ENCODE measurements at places on chromosomes 5 and 9.

DNA sequence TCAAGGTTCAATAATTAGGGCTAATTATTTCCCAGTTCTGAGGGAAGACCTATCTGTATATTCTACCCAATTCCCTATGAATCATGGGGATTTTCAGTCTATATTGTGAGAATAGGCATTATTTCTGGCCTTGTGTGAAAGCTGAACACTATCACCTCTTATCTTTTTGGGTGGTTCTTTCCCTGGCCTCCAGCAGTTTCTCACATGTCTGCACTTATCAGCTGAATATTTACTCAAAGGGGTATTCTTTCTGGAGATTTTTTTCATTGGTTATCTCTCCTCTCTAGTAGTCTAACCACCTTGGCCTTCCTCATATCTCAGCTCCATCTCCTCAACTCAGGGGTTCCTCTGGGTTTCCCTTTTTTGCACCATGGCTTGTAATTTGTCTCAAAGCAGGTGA, 64.9 kb upstream of the LIFR start:
- no peak for DNase-seq

GRCh38 chr9:91985692-91986091, 35.7 kb upstream of the ROR2 start:
- DNase-seq = no peak

GRCh38 chr9:71814815-71815214, 46.5 kb upstream of the CEMIP2 start:
- no peak for DNase-seq

DNA sequence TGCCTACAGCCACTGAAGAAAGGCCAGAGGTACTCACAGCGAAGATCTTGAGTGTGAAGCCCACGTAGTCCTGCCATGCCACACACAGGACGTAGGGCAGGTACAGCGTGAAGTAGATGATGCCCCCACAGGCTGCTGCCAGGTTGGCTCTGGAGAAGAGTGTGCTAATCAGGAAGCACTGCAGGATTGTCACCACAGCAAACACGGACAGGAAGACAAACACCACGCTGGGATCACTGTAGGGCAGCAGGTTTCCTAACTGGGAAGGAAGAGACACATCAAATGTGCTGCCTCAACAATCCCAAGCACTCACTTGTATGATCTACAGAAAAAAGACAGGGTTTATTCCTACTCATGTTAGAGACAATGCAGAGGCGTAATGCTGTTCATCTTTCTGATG, 63.0 kb downstream of the NIPSNAP3B start:
- no peak for DNase-seq

GRCh38 chr9:81237565-81238231, 451.6 kb downstream of the TLE1 start:
- no peak for DNase-seq

- DNase-seq = no peak
These were observed 211.2 kb downstream of the MEF2C start for GRCh38 chr5:88671505-88672499.

GRCh38 chr5:97231025-97231636, 48.1 kb upstream of the RIOK2 start:
- DNase-seq = peak; percentile 55

DNA sequence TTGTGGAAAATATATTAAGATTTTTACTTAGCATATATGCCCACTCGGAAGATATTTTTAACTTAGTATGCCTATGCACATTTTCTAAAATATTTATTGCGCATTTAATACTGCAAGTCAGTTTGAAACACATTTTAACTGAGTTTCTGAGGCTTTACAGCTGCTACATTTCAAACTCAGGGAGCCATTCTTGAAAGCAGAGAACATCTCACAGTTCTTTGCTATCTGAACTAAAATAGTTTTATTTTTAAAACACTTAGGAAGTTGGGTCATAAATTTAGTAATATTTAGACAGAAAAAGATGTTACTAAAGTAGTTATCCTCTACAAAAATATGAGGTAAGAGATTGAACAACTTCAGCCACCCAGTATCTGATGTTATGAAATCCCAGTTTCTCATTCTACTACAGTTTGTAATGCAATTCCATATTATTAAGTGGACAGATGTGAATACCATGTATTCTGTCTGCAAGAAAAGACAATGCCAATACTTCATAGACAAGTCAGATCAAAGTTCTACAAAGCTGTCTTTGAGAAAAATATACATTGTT, 409.9 kb upstream of the EDIL3 start:
- DNase-seq = no peak

DNA sequence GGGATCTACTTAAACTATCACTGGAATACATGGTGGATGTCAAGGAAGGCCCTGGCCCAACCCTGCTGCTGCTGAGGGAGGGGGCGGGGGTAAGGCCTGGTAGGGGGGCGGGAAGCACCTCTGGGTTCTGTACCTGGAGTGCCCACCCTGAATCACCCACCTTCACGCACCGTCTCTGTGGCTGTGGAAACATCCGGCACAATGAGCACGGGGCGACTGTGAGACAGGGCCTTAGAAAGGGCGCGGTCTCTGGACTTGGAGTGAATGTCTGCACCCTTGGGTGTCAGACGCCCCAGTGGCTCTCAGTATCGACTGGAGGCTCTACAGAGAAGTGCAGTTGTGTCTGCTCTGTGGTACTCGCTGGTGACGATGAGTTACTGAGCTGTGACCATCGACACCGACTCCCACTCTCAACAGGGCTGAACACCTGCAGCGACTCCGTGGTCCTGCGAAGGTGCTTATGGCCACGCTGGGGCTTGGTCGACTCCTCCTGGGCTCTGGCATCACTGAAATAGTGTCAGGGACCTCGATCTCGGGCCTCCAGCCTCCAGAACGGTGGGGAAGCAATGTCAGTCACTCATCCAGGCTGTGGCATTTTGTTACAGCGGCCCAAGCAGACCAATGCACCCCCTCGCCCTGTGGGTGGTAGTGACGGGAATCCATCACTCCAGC, 25.5 kb upstream of the SLC6A19 start:
- no peak for DNase-seq

DNA sequence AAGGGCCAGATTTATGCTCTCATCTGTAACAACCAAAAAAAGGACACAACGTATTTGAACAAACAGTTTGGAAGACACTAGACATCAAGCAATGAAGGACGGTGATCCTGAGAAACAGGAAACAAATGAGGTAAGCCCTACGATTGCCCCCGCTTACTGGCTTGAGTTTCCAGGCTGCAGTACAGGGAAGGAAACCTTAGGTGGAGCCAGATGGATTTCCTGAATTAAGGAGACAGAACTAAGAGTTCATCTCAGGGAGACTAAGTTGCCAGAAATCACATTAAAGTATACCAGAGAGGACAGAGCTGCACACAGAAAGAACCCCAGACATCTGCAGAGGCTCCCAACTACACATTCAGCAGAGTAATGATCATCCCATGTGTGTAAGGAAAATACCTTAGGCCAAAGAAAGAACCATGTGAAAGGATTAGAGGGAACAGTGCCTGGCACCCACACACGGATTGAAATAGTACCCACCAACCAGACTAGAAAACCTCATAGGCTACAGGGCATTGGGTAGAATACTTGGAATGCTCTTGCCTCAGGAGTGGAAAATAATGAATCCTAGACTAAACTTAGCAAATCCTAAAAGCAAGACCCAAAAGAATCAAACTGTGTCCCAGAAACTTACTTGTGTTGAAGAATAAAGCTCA, 99.3 kb upstream of the NIPBL start:
- DNase-seq = no peak

- no peak for DNase-seq
These were observed 27.7 kb upstream of the ZNF622 start for GRCh38 chr5:16493261-16493660.
